ENCODE measurements at places on chromosomes 7 and 10.

GRCh38 chr7:116786791-116787443 is 75.5 kb upstream of the CAPZA2 start:
- DNase-seq, result peak; percentile 73

DNA sequence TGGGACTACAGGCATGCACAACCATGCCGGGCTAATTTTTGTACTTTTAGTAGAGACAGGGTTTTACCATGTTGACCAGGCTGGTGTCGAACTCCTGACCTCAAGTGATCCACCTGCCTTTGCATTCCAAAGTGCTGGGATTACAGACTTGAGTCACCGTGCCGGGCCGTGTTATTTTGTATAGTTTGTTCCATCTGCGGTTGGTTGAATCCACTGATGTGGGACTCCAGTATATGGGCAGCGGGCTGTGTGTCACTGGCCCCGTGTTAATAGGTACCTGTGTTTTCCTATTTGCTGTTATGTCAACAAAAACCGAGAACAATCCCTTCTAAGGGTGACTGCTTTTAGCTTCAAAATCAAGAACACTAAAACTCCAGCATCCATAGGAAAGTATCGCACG is 297.6 kb upstream of the PITRM1 start:
- DNase-seq, result no peak

DNA sequence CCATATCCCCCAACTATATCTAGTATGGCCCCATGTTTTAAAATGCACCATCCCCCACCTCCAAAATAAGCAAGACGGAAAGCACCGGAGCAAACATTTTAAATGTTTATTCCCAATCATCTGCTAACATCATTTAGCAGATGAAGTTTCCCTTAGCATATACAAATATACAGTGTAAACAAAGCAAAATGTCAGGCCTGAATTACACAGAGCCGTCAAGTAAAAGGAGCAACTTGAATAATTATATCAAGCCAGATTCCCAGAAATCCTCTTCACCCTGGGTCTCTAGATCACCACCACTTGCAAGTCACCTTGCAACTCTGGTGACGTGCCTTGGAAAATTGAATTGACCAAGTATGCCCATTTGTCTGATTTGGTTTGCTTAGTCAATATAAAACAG is 91.6 kb upstream of the COL1A2 start:
- no peak for DNase-seq

GRCh38 chr10:108901781-108902618 is 1021.3 kb downstream of the XPNPEP1 start:
- DNase-seq, result no peak

DNA sequence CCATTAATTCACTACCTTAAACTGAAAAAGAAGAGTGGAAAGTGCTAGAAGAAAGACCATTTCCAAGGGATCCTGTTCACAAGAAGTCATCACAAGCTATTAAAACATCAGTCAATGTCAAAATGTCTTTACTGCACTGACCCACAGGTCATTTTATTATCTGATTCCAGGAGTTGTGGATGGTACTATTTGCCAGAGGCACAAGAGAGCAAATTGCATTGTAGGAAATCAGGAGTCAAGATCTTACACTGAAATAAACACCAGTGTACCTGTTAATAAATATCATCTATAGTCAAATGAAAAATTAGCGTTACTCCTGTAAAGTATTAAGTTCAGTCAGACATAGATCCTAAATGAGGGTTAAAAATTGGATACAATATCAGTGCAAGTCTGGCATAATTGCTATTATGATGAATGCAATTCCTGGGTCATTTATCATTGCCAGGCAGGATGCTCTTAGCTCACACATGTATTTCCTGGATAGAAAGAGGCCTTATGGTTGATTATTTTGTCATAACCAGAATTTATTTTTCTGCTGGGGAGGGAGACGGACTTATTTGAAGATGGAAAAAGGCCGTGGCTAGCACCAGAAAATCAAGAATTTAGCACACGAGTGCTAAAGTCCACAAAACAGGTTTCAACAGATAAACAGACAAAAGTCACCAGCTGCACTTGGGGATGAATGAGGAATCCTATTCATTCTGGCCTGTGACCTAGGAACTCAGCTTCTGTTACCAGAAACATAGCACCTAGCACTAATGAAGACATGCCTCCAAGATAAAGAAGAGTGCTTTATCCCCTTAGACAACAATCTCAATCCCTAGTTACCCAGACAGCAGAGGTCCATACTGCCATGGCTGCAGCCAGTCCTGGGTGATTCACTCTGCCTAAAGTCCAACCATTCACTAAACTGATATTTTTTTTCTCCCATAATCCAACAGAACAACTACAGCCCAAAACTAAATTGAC is 683.1 kb upstream of the POM121L12 start:
- DNase-seq, result no peak
